Fibroblast of villous mesenchyme (primary cell): ENCODE measurements at places on chromosomes 16 and 17. TPM values are rescaled to one million over a fixed set of nuclear protein-coding genes. Genes with fewer than 3 reads are reported as not detected.

DNA sequence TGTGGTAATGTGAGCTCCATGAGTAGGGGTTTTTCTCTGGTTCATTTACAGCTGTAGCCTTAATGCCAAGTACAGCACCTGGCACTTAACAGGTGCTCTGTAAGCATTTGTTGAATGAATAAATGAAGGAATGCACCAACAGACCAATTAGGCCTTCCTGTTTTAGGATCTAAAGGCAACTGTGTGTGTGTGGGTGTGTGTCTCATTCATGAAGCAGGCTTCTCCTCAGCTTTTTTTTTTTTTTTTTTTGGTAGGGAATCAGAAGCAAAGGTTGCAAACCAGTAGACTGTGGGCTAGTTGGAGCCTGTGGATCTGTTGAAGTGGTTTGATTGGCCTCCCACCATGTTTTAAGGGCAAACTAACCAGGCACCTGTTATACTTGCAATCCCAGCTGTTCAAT lies 48.1 kb downstream of the HS3ST2 start:
- DNase-seq, result no peak

GRCh38 chr17:47270946-47271705 lies 17.5 kb downstream of the ITGB3 start:
- no peak for DNase-seq

GRCh38 chr17:1006054-1006453 lies 9.1 kb downstream of the TIMM22 start:
- no peak for DNase-seq

- DNase-seq, result no peak
Observed at GRCh38 chr16:85639529-85640253, 26.6 kb downstream of the GSE1 start.

DNA sequence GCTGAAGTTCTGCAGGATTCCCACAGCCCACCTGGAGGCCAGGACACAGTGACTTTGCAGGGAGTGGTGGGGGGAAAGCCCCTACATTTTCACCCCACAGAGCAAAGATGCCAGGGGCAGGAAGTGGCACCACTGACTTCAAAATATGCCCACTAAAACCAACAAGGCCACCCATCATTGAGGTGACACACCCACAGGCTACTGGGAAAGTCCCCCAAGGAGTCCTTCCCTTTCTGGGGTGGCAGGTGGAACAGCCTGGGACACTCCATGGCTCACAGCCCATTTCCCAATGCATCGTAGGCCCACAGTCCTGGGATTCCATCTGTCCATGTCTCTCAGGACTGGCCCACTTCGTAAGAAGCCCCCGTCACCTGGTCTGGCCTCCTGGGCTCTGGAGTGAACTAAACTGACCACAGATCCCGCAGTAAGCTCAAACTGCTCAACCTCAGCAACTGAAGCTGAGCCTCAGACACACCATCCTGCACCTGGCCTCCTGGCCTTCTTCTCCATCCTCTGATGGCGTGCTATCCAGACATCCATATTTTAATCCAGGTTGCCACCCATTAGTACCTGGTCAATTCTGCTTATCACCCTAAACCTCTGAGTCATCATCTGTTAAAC lies 7.5 kb upstream of the CCL1 start:
- no peak for DNase-seq

- DNase-seq, result no peak
Observed at GRCh38 chr16:20976576-20976975, 76.0 kb downstream of the LYRM1 start.

DNA sequence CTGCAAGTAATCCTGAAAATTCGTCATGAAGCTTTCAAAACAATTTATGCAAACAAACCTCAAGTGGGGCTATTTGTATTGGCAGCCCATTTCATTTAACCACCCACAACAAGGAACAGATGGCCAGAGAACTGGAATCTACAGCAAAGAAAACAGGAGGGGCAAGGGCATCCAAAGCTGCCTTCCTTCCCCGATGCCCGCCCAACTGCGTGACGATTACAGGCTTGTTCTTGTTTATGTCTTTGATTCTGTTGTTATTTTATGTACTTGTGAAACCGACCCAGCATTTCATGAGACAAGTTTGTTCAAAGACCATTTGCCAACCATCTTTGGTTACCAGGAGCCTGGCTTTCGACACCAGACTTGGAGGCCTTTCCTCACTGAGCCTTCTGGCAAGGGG lies 59.1 kb upstream of the IRX6 start:
- peak; percentile 5 for DNase-seq

GRCh38 chr16:80041410-80041809 lies 440.9 kb upstream of the MAF start:
- DNase-seq, result no peak

DNA sequence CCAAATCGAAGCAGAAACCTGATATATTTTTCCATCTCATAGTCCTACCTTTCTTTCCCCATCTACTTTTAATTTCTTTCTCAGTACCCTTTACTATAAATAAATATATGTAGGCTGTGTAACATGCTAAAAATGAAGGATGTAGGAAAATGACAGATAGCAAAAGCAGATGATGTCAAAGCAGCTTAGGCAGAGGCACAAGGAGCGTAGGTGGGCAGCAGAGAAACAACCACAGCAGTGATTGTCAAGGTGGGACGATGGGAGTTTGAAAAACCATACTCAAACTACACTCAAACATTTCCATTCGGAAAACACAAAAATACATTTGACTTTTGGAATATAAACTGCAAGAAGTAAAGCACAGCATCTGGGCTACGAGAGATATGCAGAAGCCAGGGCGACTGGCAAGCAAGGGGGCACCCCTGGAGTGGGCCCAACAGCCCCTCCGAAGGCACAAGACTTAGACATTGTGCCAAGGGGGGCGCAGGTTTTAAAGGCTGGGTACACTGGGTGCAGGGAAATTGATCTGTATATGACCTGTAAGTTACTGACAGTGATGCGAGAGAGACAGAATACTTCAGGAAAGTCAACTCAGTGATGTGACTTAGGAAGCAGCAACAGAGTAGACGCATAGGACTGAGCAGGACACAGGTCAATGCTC lies 31.1 kb downstream of the SNN start:
- no peak for DNase-seq

- DNase-seq, result peak; percentile 86
Observed at GRCh38 chr16:69150146-69150865, 17.9 kb downstream of the UTP4 start.

DNA sequence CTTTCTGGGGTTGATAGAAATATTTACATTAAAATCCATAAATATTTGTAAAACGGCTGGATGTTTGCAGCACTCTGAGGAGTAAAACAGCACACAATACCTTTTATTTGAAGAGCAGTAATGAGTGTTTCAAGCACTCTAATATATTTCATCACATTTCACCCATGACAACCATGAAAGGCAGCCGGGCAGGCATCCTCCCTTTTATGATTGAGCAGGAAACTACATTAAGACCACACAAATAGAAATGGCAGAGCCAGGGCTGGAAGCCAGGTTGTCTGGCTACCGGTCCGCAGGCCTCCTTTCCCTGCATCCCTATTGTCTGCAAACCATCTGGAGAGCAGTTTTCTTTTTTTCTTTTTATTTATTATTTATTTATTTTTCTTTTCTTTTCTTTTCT lies 23.1 kb upstream of the GPRC5C start:
- no peak for DNase-seq

DNA sequence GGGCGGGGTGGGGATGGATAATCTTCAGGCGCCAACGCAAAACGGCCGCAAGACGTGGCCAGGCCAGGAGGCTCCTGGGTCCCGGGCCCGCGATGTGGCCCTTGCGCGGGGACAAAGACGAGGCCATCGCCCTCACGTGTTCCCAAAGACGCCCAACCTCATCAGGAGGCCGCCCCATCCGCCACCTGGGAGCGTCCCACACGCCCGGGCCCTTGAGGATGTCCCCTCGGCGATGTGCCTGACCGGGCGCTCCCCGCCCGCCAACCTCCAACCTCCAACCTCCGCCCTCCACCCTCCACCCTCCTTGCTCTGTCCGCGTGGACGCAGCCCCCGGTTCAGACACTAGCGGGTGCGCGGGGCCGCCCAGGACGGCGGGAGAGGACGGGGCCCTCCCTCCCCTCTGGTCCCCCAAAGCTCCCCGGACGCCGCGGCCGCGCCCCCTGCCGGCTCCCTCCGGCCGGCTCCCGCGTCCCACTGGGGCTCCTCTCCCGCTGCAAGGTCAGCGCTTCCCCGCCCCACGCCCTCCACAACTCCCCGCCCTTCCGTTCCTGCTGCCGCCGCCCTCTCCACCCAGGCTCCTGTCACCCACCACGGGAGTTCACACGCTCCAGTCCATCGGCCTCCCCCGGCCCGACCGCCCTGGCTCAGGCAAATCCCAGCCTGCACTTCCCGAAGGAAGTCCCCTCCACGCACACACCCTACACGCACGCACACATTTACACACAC lies 250.8 kb upstream of the RPL38 start:
- peak; percentile 3 for DNase-seq

- no peak for DNase-seq
Observed at GRCh38 chr17:77127735-77128361, 12.9 kb upstream of the SEC14L1 start.

- DNase-seq, result peak; percentile 23
Observed at GRCh38 chr16:51820176-51820575, 669.1 kb upstream of the SALL1 start.

- peak; percentile 8 for DNase-seq
Observed at GRCh38 chr16:9258423-9259051, 167.1 kb downstream of the HAPSTR1 start.

DNA sequence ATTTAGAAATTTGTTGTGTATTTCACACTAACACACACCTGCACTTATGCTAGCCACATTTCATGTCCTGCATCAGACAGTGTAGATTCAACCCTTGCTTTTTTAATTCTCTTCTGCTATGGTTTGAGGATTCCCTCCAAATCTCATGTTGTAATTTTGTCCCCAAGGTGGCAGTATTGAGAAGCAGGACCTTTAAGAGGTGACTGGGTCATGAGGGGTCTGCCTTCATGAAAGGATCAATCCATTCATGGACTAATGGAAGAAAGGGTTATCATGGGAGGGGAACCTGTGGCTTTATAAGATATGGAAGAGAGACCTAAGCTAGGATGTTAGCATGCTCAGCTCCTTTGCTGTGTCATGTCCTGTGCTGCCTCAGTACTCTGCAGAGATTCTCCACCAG lies 1032.2 kb downstream of the CDH11 start:
- DNase-seq, result peak; percentile 6

GRCh38 chr17:42077755-42078154 lies 20.5 kb downstream of the ZNF385C start:
- no peak for DNase-seq

- no peak for DNase-seq
Observed at GRCh38 chr17:69928611-69929010, 146.4 kb upstream of the KCNJ16 start.

- DNase-seq, result no peak
Observed at GRCh38 chr17:68288804-68289203, 2.1 kb downstream of the SLC16A6 start.

DNA sequence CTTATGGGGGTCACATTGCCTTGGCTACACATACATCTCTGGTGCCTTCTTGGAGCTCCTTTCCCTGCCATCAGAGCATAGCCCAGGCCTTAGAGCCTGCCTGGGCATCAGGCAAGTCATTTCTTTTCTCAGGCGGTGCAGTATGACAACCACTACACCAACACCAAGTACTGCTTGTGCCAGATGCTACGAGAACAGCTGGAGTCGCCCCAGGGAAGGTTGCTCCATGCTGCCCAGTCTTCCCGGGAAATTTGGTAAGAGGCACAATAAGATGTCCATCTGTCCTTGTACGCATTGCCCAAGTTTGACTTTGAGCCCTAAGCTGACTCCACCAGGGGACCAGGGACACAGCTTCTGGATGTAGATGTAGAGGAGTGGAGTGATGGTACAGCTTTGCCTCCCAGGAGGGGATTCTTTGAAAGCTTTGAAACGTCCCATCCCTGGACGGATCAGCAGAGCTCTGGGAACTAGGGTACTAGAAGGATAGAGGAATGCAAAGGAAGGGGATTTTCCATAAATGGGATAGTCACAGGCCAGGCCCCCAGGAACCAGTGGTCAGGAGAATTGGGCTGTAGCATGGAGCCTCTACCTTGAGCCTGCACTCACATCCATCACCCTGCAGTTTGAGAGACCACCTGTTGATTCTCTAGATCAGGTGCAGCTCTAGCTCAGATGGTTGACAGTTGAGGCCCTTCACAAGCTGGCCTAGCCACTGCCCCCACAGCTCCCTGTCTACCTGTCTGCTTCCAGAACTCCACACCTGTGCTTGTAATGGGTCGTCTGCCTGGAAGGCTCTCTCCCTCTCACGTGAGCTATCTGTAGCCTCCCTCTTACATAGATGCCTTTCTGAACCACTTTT lies 11.0 kb upstream of the NFATC3 start:
- no peak for DNase-seq

DNA sequence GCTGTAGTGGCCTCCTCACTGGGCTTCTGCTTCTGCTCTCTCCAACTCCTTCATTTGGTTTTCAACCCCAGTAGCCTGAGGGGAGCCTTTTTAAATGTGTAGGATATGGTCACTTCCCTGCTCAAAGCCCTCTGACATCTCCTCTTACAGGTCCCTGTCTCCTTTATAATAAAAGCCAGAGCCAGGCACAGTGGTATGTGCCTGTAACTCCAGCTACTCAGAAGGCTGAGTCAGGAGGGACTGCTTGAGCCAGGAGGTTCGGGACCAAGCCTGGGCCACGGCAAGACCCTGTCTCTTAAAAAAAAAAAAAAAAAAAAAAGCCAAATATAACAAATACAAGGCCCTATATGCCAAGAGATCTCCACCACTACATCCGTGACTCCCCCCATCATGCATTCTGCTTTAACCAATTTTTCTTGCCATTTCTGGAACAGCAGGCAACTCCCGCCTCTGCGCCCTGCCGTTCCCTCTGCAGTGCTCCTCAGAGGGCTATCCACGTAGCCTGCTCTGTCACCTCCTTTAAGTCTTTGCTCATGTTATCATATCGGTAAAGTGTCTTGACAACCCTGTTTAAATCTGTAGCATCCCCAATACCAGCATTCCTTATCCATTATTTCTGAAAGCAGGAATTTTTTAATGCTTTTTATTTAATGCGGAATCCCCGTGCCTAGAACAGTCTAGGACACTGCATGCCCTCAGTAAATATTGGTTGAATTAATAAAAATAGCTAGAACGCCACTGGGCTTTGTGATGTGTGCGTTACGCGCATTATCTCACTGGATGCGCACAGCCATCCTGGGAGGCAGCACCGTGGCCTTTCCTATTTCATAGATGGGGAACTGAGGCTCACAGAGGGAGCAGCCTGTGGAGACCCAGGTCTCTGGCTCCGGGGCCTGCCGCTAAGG lies 9.5 kb downstream of the ZNF771 start:
- no peak for DNase-seq

Gene KRT24
- total RNA-seq, result not detected in 2 replicates

Gene MPP3
- total RNA-seq, result 8.7 and 9.1 TPM in 2 replicates

Gene C16orf74
- 8.2 and 8.4 TPM in 2 replicates for total RNA-seq

Gene CD68
- 9.1 and 9.7 TPM in 2 replicates for total RNA-seq

Gene KRTAP3-2
- not detected in 2 replicates for total RNA-seq

Gene SSTR5
- not detected in 2 replicates for total RNA-seq

Gene SRL
- total RNA-seq, result under 0.01 and 0.43 TPM in 2 replicates

Gene NECAB2
- not detected in 2 replicates for total RNA-seq

Gene C17orf78
- not detected in 2 replicates for total RNA-seq

Gene PRSS22
- total RNA-seq, result not detected in 2 replicates

Gene TLCD2
- 3.5 and 3.9 TPM in 2 replicates for total RNA-seq
